ENCODE measurements at places on chromosomes 13 and 19.

DNA sequence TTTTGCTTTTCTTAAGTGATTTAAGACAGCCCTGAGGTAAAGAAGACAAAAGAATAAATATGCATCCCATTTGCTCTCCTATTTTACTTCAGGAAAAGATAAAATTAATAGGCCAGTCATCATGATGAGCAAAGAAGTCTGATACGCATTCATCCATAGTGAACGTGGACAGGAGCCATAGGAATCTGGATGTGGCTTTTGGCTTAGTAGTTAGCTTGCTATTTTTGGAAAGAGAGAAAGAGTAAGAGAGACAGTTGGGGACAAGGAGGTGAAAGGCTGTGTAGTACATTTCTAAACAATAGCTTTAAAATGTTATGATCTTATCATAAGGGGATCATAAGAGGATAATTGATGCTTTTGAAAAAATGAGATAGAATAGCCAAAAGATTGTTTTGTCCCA is 545.2 kb downstream of the IRS2 start:
- DNase-seq, result no peak

- no peak for DNase-seq
These were observed 258.7 kb upstream of the GPC6 start for GRCh38 chr13:92967923-92968322.

- no peak for DNase-seq
These were observed 414 bp upstream of the ADAT3 start for GRCh38 chr19:1904860-1905109.

GRCh38 chr19:15550929-15551292 is 42.6 kb downstream of the CYP4F22 start:
- DNase-seq, result no peak

GRCh38 chr13:100542826-100543156 is 45.8 kb downstream of the GGACT start:
- no peak for DNase-seq

Data from NCI-H1417 treated with DMSO at 0.1 percent for 48 hours (cell line).